ENCODE measurements at places on chromosomes 16 and 17. TPM values are rescaled to one million over a fixed set of nuclear protein-coding genes. Genes with fewer than 3 reads are reported as not detected.
A peak's percentile ranks its signal among the peaks of the same experiment; 100 is the strongest.

DNA sequence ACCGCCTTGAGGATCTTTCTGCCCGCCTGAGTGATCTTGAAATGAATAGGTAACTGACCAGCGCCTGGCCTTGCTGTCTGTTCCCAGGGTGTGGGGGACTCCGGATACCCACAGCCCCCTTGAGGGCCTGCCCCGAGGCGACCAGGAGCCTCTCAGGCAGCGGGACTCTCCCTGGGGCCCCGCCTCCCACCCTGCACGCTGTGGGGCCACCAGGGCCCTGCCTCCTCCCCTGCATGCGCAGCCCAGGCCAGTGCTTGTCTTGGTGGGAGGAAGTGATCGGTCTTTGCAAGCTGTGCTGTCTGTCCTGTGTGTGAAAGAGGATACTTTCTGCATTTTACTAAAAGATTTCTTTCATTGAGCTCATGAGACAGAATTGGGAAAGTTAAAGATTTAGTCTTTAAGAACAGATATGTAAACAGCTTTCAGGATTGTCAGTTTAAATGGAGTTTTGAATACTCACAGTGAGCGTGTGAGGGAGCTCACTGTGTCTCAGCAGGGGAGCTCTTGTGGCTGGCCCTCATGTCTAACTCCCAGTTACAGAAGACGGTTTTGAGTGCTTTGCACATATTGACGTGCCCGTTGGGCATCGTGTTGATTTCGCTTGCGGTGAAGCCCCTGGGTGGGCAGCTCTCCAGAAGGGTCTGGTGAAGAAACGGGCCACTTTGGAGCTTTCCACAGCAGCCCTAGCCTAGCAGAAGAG is 36.1 kb upstream of the CAPN15 start:
- peak; percentile 73 for DNase-seq

The MYCBPAP gene
- 3.2 TPM for total RNA-seq

DNA sequence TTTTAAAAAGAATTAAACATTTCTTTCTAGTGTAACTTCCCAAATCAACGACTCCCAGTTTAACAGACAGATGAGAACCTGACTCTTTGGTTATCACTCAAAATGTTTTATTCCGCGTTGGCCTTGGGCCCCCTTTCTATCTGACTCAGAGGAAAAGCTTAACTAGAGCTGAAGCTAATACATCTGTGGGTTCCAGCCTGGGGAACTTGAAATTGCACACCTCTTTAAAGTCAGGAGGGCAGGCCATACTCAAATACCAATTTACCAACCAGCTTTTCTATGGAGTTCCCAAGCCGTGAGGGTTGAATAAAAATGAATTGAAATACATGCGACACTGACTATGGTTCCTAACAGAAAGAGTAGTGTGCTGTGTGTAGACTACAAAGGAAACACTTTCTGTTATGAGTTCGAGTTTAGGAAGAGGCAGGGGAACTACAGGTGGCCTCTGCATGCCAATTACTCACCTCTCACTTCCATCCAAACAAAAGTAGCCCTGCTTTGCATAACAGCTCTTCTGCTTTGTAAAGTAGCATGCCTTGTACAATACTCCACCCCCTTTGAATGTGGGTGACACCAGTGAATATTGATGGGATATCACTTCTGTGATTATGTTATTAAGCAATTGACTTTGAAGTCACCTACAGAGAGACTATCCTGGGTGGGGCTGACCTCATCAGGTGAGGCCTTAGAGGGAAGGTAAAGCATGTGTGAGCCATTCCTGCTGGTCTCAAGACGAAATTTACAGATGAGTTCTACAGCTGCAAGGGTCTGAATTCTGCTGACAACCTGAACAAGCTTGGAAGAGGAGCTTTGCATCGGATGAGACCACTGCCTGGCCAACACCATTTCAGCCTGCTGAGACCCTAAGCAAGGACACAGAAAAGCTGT is 92.1 kb downstream of the WDR59 start:
- DNase-seq = no peak

DNA sequence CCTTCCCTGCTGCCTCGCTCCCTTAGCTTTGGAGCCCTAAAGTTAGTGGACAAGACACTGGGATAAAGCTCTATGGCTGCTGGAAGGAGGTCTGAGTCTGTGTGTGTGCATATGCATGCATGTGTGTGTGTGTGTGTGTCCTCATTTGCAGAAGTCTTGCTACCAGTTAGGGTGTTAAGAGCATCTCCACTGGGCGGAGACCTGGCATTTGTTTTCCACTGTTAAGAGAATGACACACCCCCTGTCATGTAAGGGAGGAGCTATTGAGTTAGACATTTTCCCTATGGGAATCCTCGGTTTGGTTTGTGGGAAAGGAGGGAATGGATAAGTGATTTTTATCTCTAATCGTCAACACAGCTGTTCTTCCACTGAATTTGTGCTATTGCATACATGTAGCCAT is 24.8 kb upstream of the ARHGAP23 start:
- peak; percentile 61 for DNase-seq

DNA sequence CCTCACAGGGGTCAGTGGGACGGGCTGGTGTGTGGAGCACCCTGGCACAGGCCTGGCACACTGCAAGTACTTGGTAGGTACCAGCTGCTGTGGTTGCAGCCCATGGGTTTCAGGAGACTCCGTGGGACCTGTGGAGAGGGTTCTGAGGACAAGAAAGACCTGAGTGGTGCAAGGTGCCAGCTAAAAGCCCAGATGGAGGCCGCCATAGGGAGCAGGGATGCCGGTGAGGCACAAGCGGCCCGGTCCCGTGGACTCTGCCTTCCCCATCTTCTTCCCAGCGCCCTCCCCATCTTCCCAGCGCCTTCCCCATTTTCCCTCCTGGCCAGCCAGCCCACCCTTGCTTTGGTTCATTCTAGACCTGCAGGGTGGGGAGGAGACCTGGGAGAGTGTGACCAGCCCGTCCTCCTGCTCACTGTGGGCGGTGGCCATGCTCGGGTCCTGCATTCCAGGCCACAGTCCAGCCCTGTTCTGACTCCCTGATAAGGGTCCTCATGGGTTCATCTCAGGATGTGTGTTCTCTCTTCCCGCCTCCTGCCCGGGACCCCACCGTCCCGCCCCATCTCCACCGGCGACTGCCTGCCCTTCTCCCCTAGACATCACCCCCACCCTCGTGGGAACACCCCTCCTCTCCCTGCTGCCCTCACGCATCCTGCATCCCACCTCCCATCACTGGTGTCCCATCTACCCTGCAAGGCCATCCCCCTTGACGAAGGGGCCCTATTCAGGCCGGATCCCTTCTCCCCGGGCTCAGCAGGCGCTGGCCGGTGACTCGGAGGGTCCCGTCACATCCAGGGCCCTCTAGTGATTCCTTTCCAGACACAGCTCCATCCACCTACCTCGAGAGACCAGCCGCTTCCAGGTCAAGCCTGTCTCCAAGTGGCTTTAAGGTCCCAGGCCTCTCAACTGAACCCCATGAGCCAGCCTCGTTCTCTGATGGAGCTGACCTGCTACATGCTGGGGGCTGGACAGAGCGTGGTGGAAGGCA is 3.4 kb downstream of the ZNF469 start:
- peak; percentile 59 for DNase-seq

GRCh38 chr17:5694551-5694950 is 110.2 kb upstream of the NLRP1 start:
- DNase-seq = peak; percentile 84

DNA sequence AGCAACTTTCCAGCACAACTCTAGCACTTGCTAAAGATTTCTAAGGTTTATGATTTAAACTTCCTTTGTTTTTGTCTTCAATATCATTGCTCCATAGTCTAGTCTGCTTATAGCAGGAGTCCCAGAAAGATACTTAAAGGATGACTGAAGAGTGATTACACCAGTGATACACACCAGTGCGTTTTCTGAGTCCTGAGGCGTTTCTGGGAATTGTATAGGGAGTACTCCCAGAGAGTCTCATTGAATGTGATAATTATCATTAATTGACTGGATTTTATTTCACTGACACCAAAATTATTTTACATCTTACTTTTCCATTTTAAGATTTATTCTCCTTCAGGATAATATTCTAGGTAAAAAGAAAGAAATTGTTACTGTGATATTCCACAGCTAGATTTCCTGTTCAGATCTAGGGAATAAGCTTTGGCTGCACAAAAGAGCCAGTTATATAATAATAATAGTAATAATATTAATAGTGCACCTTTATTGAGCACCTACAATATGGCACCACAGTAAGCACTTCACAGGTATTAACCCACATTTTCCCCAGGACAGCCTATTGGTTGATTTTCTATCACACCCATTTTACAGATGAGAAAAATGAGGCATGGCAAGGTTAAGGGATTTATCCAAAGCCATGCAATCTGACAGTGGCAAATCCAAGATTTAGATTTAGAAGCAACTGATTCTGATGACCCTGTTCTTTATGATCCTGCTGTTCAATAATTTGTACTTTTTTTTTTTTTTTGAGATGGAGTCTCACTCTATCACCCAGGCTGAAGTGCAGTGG is 62.6 kb downstream of the IRX5 start:
- DNase-seq = no peak

GRCh38 chr17:4998027-4998731 is 429 bp downstream of the KIF1C start:
- DNase-seq = peak; percentile 96

DNA sequence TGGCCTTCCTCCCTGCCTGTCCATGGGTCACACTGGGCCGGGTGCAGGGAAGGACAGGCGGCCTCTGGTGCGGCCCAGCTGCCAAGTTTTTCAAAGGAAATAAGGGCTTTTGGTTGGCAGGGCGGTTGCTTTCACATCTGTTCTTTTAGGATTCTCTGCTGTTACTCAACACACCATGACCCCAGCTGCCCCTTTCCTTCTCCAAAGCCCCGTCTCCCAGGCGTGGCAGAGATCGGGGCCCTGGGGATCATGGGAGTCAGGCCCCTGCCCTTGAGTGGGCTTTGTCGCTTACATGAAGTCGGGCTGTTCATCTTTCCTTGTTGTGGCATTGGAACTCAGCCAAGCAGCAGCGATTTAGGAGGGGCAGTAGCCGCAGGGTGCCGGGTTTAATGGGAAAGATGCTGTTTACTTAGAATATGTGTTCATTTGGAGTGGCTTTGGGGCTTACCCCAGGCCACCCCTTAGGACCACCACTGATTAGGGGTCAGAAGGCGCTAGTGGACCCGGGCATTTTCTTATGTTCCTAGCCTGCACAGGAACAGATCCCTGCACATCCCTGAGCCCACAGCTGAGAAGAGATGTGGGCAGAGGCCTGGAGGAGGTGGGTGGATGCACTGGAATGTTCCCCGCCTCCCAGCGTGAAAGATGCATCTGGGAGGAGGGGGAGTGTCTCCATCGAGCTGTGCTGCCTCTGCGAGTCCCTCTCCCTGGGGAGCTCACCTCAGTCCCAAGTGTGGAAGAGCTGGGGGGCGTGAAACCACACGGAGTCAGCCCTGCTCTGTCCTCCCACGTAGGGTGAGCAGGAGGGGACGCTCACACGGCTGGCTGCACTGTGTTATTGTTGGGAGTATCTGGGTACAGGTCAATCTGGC is 6.8 kb upstream of the ADCY7 start:
- peak; percentile 57 for DNase-seq

DNA sequence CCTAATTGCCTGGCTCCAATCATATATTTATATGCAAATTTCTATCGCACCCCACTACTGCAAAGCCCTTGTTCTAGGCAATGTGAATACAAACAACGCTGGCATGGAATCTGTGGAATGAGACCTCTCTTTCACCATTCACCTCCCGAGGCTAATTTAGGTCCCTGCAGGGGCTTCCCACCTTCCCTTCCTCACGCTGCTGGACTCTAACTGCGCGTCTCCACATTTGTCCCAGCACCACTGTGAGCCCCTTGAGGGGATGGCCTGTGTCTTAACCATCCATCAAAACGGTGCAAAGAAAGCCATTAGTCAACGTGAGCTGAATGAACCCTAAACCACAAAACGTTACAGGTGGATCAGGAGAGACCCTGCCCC is 1.6 kb downstream of the TMEM114 start:
- peak; percentile 79 for DNase-seq

- DNase-seq = peak; percentile 74
These were observed 9.9 kb downstream of the CENPX start for GRCh38 chr17:82012640-82013295.

The CCDC40 gene
- 4.2 TPM for total RNA-seq

DNA sequence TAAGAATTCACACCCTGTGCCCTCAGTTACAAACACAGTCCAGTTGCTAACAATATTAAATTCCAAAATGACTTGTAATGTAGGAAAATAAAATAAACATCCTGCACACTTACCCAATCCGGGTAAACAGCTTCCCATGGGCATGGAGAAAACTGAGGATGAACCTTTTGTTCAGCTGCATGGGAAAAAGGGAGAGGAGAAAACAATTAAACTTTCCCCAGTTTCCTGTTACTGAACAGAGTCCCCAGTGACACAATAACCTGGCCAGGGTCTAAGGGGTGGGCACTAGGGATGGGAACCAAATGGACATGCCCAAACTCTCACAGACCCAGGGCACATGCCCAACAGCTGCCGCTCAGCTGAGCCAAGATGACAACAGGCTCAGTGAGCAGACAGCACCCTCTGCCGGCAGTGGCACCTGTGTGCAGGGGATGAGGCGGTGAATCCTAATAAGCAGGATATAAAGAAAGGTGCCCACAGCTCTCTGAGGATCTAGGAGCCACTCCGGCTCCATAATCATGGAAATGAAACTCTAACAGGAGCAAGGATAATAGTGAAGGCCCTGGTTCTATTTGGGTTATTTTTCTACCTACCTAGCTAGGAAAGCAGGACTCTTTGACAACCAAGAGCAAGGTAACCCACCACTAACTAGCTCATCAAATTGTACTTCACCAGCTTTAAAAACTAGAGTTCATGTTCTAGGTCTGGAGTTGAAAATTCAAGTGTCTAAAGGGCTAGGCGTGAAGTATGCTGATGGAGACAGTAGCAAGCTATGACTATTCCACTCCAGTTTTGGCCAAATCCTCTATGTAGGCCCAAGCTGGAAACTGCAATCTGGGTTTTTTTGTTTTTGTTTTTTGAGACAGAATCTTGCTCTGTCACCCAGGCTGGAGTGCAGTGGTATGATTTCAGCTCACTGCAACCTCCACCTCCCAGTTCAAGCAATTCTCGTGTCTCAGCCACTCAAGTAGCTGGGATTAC is 58.8 kb downstream of the SMG6 start:
- DNase-seq = peak; percentile 88

GRCh38 chr17:83084621-83085056 is 5.2 kb downstream of the METRNL start:
- DNase-seq = peak; percentile 71

The NRN1L gene
- 7.6 TPM for total RNA-seq

DNA sequence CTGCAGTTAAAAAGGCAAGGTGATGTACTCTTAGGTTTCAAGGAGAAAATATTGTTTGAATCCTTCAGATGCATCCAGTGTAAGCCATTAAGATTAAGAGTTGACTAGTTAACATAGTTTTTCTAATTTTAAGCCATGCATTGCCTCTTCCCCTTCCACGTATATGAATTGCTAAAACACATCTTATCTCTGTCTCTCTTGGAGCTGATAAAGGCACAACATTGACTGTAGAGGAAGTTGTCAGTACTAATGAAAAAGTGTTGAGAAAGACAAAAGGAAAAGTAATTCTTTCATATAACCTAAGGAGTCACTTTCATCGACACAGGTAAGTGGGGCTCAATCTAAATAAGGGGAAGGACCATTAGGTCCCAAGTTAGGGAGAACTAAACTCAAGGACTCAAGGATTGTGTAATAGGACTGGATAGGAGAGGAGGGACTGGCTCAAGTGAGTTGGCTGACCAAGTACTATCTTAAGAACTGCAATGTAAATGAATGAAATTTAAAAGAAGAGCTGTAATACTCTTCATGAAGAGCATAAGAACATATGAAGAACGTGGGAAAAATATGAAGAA is 55.6 kb downstream of the GRB7 start:
- no peak for DNase-seq

All from H7 (cell line).